ENCODE measurements at places on chromosomes 7 and 10.

DNA sequence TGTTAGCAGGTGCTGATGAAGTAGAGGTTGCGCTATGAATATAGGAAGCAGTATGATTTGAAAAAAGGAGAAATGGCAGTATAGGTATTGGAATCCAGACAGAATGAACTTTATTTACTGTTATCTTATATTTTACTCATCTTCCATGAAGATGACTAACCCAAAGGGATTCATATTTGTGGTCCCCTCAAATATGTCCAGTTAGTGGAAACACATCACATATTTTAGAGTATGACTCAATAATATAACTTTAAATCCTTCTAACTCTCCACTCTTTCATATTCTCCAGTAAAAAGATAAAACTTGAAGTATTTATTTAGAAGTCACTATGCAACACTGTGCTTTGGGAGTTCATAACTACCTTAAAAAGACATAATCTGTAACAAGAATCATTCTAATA, 286.5 kb upstream of the LRRTM3 start:
- no peak for DNase-seq

DNA sequence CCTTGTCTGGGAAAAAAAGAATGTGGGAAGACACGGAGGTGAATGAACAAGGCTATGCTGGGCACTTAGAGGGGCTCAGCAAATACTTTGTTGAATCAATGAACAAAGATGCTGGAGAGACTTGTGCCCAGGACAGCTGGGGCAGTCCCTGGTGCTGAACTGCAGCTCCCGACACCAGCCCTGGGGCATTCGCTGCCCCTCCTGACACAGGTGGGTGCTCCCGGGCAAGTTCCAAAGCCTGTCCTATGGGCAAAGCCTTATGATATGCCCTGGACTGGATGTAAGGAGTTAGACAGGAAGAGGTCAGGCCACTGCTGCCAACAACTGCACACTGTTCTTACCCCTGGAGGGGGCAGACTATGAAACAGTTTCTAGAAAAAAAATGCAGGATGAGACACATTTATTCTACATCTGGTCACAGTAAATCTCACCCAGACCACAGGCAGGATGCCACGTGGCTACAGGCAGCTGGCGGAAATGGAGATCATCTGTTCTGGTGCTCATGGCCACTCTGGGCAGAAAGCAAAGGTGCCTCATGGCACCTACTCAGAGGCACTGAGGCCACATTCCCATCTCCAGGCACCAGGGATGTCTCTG, 21.9 kb upstream of the FRAT2 start:
- no peak for DNase-seq

DNA sequence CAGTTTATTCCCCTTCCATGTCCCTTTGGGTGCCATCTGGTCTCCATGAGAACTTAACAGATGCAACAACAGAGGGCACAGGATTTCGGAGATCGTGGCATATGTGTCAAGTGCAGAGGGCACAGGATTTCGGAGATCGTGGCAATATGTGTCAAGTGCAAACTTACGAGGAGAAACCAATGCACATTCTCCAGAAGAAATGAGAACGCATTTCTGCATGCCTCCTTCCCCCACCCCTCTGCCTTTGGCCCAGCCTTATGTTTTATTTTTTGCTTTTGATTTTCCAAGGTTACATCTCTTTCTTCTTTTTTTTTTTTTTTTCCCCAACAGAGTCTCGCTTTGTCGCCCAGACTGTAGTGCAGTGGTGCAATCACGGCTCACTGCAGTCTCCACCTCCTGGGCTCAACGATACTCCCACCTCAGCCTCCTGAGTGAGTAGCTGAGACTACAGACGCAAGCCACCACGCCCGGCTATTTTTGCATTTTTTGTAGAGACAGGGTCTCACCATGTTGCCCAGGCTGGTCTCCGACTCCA, 586 bp upstream of the ANKRD26 start:
- no peak for DNase-seq

DNA sequence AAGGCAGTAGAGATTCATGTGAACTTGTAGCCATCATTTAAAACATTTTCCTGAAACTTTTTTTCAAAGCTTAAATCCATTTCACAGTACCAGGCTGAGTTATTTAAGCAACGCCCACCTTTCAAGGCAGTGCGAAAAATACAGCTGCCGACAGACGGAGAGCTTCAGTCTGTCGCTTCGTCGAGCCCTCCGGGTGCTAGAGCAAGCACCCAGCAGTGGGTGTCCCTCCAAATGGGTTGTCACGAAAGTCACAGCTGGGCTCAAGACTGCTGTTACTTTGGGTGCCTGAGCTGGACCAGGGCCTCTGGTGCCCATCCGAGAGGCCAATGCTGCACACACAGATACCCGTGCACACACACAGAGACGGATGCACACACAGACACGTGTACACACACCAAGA, 135.6 kb downstream of the TCERG1L start:
- no peak for DNase-seq

- no peak for DNase-seq
Observed at GRCh38 chr10:113822174-113822573, 31.7 kb downstream of the DCLRE1A start.

- no peak for DNase-seq
Observed at GRCh38 chr7:6510476-6511133, 40.7 kb downstream of the GRID2IP start.

DNA sequence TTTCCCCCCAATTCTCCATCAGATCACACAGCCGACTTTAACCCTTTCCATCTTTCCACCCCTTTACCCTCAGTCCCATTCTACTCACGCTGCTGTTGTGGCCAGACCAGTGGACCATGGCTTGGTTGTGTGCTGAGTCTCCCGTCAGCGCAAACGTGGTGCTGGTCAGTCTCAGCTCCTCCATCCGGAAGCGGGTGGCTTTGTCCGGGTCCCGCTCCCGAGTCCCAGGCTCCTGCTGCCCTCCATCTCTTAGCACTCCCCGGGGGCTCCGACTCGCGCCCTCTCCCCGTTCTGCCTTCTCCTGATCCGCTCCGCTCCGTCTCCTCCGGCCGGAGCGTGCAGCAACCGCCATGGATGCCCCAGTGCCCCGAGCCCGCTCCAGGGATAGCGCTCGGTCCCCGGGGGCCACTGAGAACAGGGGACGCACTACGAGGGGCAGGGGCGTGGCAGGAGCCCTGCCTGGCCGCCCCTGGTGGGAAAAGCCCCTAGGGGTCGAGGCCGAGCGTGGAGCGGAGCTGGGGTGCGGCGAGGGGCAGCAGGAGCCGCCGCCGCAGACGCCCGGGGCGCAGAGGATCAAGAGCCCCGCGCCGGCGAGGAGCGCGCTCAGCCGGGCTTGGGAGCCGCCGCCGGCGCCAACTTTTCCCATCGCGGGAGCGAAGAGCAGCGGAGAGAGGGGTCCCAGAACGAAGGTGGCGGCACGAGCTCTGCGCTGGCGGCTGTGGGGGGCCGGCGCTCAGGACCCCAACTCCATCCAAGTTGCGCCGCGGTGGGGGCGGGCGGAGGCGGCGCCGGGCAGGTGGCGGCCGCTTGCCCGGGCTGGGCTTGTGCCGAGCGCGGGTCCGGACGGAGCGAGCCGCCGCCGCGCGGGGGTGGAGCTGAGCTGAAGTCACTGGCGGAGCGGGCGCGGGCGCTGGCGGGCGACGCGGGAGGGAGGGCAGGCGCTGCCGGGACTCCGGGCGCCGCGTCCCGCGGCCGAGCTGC, at the start of gene SORCS1:
Gene SORCS1, minus strand, starts transcription at position 826 of the 981 bp plus-strand sequence.
- DNase-seq: peak; percentile 8

GRCh38 chr7:75885036-75885435, 6.2 kb downstream of the RHBDD2 start:
- DNase-seq: no peak

- no peak for DNase-seq
Observed at GRCh38 chr7:133183969-133184368, 68.9 kb upstream of the EXOC4 start.

DNA sequence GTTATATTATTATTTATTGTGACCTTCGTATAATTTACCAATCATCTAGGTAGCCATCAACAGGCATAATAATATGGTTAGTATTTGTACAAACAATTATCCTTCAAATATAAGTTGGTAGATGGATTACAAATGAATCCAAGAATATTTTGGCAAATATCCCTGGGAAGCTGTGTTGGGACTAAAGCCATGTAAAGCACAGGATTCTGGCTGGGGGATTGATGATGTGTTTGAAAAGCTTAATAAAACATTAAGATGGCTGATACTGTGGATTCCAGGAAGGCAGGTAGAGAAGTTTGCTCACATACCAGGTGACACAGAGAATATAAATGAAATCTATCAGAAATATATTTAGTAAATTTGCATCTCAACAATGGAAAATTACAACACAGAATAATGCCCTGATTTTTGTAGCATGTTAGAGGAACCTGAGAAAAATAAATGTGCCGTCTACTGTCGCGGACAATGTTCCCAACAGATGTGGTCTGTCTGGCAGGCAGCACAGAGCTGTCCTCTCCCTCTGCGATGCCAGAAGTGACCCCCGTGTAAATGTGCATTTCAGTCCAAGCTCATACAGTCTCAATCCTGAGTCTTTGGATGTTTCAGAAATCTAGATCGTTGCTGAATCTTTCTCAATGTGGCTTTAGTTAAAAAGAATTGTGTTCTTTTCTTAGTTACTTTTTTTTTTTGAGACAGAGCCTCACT, 125.0 kb downstream of the TEX36 start:
- no peak for DNase-seq

DNA sequence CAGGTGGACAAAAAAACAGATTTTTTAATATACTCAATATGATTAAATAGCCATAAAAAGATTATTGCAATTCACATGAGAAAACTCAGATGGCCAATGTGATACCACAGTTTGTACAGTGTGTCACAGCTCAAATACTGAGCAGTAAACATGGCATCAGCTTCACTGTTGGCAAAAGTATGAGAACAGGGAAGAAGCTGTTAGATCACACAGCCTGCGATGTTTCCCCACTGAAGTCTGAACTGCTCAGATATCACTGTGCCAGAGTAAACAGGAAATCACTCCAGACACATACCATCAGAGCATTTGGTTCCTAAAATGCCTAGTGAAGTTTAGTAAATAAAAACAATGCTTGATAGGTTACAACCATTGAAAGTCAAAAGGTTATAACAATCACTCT, 347.8 kb downstream of the ETV1 start:
- no peak for DNase-seq

DNA sequence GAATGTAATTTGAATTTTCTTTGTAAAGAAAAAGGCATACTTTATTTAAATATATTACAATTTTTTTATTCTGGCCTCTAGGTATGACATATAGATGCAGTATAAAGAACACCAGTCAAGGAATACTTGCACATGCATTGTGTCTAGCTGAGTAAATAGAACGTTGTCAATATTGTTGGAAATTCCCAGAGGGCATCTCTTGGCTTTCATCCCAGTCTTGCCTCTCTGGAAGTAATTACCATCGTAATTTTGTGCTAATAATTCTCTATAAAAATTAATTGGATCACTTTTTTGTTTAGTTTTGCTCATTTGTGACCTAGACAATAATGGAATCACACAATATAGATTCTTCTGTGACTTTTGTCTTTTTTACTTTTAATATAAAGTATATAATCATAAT, 1052.3 kb upstream of the CELF2 start:
- DNase-seq: no peak

DNA sequence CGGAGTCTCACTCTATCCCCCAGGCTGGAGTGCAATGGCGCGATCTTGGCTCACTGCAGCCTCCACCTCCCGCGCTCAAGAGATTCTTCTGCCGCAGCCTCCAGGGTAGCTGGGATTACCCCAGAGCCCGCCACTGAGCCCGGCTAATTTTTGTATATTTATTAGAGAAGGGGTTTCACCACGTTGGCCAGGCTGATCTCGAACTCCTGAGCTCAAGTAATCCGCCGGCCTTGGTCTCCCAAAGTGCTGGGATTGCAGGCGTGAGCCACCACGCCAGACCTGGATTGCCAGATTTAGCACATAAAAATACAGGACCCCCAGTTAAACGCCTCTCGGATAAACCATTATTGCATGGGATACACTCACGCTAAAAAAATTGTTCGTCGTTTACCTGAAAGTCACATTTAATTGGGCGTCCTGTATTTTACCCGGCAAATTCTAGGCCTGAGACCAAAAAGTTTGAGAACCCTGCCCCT, 375 bp upstream of the GATAD1 start:
- DNase-seq: no peak

DNA sequence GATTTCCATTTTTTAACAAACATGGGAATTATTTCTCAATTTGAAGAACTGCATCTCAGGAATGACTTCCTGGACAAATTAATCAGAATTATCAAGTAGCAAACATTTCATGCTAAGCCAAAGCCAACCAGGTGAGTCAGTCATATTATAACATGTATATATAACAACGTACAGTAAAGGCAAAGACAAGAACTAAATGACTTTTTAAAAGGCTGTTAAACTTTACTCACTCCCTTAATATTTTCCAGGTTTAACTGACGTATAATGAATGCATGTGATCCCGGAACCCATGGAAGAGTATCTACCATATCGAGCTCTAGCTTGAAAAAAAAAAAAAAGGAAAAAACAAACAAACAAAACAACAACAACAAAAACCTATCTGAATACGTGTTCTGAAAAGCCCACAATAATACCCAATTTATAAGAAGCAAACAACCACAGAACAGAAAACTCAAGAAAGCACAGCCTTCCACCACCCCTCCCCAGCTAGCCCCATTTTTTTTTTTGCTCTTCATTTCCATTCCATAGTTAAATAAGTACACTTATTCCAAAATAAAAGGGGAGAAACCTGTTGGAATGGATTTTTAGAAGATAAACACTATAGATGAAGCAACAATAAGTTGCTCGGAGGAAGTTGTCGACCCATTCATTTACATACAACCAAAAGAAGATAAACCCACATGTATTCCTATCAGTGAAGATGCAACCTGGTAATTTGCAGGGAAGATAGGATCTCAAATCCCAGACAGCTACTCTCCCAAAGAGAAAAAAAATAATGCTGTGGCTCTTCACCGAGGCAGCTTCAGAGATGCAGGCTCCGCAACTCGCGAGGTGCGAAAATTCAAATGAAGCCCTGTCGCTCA, 537 bp downstream of the NAPEPLD start:
- no peak for DNase-seq

- peak; percentile 38 for DNase-seq
Observed at GRCh38 chr10:73159038-73159648, 8.7 kb downstream of the ECD start.

DNA sequence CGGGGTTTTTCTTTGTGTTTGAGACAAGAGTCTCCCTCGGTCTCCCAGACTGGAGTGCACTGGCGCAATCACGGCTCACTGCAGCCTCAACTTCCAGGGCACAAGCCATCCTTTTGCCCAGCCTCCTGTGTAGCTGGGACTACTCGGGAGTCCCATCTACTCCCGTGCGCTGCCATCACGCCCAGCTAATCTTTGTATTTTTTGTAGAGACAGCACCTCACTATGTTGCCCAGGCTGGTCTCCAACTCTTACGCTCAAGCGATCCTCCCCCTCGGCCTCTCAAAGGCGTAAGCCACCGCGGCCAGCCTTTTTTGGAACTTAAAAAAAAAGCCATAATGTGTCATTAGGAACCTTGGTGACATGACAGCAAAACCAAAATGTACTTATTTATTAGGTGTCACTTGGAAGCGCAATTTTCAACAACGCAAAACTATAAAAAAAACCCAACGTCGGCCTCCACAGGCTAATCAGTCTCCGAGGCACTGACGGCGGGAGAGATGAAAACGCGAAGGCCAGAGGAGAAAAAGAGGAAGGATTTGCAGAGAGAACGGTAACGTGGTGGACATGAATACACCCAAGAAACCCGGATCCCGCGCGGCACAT, 911 bp upstream of the HNRNPH3 start:
- DNase-seq: no peak

GRCh38 chr7:129652914-129653313, 41.4 kb downstream of the NRF1 start:
- no peak for DNase-seq

GRCh38 chr7:41315764-41316163, 387.1 kb downstream of the INHBA start:
- DNase-seq: no peak

GRCh38 chr7:117759950-117760640, 113.1 kb downstream of the CTTNBP2 start:
- peak; percentile 28 for DNase-seq

- DNase-seq: no peak
Observed at GRCh38 chr10:119328223-119328622, 120.9 kb downstream of the GRK5 start.

Data from AG08396 (cell line).